ENCODE measurements at places on chromosomes 2 and 18.

DNA sequence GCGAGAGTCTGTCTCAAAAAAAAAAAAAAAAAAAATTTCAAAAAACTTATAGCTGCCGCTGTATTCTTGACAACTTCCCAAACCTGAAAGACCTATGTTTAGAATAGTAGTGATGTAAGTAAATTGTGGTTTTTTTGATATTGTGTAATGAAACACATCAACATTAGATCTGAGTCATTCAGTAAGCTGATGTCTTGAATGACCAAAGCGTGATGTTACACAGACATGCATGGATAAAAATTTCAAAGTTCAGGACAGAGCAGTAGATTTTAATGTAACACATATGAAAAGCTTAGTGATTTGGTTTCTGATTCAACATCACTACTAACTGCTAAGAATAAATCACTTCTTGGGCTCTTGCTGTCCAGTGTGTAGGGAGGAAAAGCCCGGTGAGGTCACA is 69.3 kb upstream of the MEX3C start:
- DNase-seq, result no peak

GRCh38 chr18:32771169-32771751 is 1.6 kb downstream of the KLHL14 start:
- no peak for DNase-seq

DNA sequence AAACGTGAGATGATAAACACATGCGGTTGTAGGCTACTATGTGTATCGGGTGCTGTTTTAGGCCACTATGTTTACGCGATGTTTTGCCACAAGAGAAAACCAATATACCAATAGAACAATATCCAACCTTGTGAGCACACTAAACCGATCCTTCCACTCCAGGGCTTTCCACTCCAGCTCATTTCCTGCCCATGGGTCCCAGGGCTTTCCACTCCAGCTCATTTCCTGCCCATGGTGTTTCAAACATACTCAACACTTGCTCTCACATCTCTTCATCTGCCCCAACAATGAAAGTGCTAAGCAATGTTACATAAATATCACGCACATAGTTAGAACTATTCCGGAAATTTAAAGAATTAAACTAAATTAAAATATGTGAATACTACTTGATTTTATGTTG is 80.0 kb downstream of the EPB41L3 start:
- no peak for DNase-seq

GRCh38 chr2:53058526-53058925 is 709.1 kb upstream of the CHAC2 start:
- no peak for DNase-seq

GRCh38 chr2:24878341-24878740 is 41.7 kb downstream of the ADCY3 start:
- no peak for DNase-seq

DNA sequence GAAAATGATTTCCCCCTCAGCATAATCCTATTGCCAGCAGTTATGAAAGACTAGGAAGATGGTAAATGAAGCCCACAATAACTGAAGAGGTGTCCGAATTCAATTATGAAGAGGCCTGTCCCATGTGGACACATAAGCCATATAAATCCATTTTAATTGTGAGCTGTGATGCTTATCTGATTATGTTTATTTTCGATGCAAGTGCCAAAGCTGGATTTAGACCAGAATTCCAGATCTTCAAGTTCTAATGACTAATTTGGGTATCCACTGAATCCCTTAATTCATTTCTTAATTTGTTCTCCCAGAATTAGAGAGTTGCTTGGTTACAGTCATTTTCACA is 24.5 kb downstream of the SPATS2L start:
- DNase-seq, result no peak

- DNase-seq, result no peak
Observed at GRCh38 chr2:19219060-19219459, 139.4 kb downstream of the OSR1 start.

DNA sequence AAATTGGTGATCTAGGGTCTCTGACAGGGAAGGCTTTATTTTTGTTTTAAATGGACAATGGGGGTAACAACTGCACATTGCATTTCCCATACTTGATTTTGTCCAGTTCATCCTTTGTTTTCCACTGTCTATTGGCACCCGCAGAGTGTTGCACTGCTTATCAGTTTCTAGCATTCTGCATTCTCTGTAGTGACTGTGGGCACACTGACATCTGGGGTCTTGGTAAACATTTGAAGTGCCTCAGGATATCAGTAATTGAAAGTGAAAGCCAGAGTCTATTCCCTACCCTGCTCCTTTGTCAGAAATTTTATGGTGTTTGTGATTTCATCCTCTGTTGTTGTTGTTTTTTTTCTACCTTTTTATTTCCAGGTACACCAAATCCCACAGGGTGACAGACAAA is 132.1 kb upstream of the EPC2 start:
- no peak for DNase-seq

DNA sequence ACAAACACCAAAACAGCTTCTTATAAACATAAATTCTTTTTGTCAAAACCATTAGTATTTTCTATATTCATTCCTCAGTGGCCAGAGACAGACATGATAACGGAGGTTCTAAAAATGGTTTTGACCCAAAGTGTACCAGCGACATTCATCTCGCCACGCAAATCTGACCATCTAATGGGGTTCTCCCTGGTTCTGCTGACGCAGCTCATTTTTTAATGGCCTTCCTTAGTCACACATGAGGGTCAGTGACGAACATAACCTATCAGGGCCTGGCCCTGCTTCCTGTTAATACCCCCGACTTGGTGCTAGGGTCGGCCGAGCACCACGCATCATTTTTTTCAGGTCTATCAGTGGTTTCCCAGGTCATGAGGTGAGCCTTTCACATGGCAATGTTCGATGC is 45.9 kb upstream of the ARL4C start:
- no peak for DNase-seq

GRCh38 chr2:149858901-149859634 is 271.5 kb upstream of the MMADHC start:
- no peak for DNase-seq

- DNase-seq, result no peak
Observed at GRCh38 chr2:119772767-119773166, 13.0 kb downstream of the PTPN4 start.

GRCh38 chr18:32530947-32531651 is 60.4 kb upstream of the GAREM1 start:
- no peak for DNase-seq

DNA sequence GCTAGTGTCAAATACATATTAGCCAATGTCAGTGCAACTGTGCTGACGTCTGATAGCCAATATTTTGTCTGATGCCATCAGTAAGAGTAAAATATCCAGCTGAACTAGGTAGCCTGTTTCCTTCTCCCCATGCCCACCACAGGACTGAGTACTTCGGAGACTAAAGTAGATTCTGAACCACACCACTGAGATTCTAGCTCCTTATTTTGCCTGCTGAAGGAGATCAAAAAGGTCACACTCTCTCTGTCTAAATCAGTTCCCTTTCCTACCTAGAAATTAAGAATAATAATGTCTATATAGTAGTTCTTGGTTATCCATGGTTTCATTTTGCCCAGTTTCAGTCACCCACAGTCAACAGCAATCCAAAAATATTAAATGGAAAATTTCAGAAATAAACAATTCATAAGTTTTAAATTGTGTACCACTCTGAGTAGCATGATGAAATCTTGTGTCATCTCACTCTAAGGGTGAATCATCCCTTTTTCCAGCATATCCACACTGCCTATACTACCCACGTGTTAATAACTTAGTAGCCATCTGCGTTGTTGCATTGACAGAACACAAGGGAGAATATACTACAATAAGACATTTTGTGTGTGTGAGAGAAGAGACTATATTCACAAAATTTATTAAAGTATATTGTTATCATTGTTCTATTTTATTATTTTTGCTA is 1043.3 kb upstream of the PIK3C3 start:
- no peak for DNase-seq

- no peak for DNase-seq
Observed at GRCh38 chr2:137672989-137673552, 291.2 kb upstream of the HNMT start.

- no peak for DNase-seq
Observed at GRCh38 chr2:66573416-66573815, 138.5 kb downstream of the MEIS1 start.

GRCh38 chr2:206657087-206657486 is 14.8 kb downstream of the FAM237A start:
- no peak for DNase-seq

DNA sequence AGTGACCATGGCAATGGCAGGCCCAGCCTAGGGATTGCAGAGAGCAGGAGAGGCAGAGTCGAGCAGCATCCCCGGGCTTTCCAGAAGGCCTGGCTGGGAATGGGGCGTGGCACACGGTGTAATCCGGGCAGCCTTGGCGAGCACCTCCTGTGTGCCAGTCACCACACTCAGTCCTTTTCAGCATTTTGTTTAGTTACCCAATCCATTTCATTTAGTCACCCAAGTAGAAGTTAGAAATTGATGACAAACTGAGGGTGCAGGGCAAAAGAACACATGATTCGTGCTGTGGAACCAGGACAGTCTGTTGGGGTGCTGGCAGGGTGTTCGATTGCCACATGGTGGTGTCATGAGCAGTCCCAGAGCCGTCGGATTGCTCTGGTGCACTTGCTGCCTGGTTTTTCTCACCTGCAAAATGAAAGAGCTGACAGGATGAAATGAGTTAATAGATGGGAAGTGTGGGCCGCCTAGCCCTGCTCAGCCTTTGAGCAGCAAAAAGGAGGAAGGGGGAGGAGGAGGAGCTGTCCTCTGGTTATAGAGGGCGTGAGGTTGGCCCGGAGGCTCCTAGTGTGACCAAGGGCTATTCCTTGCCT is 299.4 kb downstream of the AGAP1 start:
- no peak for DNase-seq

DNA sequence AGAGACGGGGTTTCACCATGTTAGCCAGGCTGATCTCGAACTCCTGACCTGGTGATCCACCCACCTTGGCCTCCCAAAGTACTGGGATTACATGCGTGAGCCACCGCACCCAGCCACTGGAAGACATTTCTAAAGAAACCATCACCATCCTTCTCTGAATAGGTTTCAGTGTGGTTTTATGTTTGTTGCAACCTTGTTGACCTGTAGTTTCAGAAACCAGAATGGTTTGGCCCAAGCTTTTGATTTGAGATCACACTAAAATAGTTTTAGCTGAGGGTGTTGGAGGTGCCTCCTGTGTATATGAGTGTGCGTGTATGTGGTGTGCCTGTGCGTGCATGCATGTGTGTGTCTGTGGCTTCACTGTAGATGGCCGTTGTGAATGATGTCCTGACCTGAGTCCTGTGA is 26.2 kb downstream of the INPP4A start:
- no peak for DNase-seq

DNA sequence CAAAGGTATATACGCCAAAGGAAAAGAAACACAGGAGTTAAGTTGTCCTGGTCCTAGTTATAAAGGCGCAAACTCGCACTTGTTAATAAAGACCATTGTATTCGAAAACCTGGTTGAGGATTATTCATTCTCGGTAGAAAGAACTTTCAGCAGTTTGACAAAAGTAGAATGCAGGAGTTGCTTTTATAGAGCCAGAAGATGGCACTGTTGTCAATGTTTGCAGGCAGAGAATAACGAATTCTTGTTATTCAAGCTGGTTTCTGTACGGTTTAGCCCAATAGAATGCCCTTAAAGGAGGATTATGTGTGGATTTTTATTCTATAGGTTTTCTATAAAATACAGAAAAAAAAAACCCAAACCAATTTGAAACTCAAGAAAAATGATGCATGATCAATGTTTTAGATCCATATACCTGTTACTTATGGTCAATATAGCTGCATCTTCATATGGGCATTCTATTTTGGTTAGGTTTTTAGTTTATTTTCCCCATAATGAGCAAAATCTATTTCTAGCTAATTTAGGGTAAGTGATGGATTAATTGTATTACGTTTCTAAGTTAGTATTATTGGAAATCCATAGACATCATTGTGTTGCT is 510.3 kb downstream of the PLCL1 start:
- DNase-seq, result no peak

- no peak for DNase-seq
Observed at GRCh38 chr2:159635006-159635789, 18.9 kb upstream of the BAZ2B start.

- DNase-seq, result no peak
Observed at GRCh38 chr2:60268661-60269060, 284.8 kb downstream of the BCL11A start.

- no peak for DNase-seq
Observed at GRCh38 chr2:113795405-113795920, 39.0 kb upstream of the SLC35F5 start.

GRCh38 chr18:708096-708495 is 4.3 kb downstream of the ENOSF1 start:
- DNase-seq, result no peak

DNA sequence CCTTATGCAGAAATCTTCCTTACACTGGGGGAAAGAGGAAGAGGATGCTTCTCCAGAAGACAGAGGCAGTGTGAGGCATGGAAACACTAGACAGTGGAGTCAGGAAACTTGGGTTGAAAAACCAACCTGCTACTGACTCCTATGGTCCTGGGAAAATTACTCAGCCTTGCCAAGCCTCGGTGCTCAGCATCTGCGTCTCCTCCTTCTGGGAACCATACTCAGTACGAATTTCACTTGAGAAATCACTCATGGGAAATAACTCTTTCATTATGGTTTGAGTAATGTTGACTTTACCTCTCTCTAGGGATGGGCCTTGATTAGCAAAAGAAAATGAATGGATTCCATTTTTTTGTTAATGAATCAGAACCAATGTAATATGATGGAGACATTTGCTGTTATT is 96.5 kb downstream of the KCNE4 start:
- no peak for DNase-seq

GRCh38 chr2:237968048-237968862 is 1.4 kb downstream of the UBE2F start:
- peak; percentile 51 for DNase-seq

DNA sequence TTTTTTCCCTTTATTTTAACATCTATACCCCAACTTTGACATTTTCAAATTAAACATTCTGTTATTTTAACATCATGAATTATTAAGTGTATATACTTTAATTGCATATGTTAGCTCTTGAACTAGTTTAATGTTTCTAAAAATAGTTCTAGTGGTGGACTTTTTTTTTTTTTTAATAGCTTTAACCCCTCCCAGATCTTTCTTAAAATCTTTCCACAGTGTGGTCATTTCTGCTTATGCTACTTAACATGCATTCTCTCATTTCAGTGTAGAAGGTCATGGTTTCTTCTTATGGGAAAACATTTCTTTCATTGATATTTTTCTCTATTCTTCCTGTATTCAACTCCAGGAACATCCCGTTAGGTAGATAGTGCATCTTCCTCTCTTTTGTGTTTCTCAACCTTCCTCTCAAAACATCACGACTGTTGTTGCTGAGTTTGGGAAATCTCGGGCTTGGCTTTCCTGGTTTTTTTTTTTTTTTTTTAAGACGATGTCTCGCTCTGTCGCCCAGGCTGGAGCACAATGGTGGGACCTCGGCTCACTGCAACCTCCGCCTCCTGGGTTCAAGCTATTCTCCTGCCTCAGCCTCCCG is 849 bp upstream of the TMEM18 start:
- no peak for DNase-seq

GRCh38 chr18:22900558-22901238 is 32.4 kb upstream of the RBBP8 start:
- no peak for DNase-seq

- no peak for DNase-seq
Observed at GRCh38 chr2:16639431-16639830, 26.2 kb downstream of the CYRIA start.

- DNase-seq, result no peak
Observed at GRCh38 chr18:48563027-48563426, 24.2 kb downstream of the CTIF start.

- peak; percentile 46 for DNase-seq
Observed at GRCh38 chr2:42974721-42975717, 182.6 kb upstream of the HAAO start.

GRCh38 chr18:8797206-8797605 is 91.8 kb downstream of the MTCL1 start:
- DNase-seq, result no peak

GRCh38 chr2:235542733-235543127 is 48.9 kb downstream of the AGAP1 start:
- DNase-seq, result no peak
